Activated CD8-positive, alpha-beta memory T cell treated with anti-CD3 and anti-CD28 coated beads for 1 hour (primary cell): ENCODE measurements at places on chromosomes 2 and 18.

DNA sequence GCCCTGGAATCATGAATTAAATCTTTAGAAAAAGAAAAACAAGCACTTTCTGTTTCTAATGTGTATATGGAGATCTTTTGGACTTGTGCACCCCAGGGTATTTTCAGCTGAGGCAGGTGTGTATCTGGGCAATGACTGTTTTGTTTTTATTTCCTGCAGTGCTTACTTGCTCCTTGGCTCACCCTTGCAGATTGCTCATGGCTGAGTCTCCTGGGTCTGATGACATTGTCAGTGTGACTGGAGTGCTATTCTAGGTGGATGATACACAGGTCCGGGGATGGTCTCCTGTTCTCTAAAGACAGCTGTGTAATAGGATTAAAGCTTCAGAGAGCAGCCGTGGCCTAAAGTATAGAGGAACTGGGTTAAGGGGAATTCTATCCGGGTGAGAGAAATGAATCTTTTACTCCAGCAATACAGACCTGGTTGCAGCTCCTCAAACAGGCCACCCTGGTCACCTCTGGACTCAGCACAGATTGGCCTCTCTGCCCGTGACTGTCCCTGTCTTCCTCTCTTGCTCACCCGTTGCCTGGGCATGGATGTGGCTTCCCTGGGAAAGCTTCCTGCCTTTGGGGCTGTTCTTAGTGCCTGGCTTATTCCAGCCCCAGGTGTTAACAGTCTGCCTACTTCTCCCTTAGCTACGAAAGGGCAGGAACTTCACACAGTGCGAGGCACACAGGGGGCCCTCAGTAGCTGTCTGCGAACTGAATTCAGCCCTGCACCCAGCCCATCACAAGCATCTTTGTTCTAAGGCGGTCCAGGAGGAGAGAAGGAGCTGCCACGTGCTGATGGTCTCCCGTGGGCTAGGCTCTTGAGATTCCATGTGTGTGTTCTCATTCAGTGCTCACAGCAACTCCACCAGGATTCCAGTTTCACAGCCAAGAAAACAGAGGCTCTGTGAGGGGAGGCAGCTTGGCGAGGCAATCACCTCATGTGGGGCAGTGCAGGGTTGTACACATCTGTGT is 84.3 kb downstream of the ACOXL start:
- DNase-seq, result no peak

DNA sequence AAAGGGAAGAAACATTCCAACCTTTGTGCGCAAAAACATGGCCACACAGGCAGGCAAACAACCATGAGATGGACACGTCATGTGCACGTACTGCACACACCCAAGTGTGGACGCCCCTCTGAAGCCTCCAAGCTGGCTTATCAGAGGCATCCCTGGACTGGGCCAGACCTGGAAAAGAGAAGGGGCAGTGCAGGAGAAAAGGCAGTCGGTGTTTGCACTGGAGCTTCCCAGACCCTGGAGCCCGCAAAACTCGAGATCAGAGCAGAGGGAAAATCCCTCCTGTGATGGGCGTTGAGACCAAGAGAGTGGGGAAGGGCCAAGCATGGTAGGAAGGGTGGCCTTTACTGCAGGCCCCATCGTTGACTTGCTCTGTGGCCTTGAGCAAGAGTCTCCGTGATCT is 269.5 kb downstream of the CYRIA start:
- DNase-seq, result no peak

GRCh38 chr2:18244845-18245244 is 315.6 kb downstream of the RDH14 start:
- DNase-seq, result no peak

GRCh38 chr2:132538331-132538855 is 121.8 kb downstream of the GPR39 start:
- no peak for DNase-seq
